A549 (cell line): ENCODE measurements at places on chromosomes 7 and 10.

DNA sequence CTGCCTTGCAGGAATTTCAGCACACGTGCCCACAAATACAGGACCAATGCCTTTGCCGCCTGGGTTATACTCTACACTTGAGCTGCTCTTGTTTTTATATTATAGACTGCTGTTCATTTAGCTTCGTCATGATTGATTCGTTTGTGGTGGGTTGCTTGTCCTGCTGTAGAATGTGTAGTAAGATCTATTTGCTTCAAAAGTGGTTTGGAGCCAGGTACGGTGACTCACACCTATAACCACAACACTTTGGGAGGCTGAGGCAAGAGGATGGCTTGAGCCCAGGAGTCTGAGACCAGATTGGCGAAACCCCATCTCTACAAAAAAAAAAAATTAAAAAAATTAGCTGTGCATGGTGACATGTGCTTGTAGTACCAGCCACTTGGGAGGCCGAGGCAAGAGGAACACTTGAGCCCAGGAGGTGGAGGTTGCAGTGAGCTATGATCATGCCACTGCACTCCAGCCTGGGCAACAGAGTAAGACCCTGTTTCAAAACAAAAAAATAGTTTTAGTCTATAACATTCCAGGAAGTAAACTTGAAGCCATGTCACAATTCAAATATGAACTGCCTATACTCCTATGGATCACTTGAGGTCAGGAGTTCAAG, 9.0 kb upstream of the RHBDD2 start:
- DNase-seq, result no peak

- DNase-seq, result no peak
Observed at GRCh38 chr7:7895004-7895650, 73.5 kb upstream of the GLCCI1 start.

GRCh38 chr10:3805201-3805790, 20.3 kb upstream of the KLF6 start:
- DNase-seq, result no peak

- DNase-seq, result no peak
Observed at GRCh38 chr7:29095631-29096445, 50.5 kb downstream of the CPVL start.

GRCh38 chr10:96073722-96074121, 30.3 kb downstream of the CCNJ start:
- peak; percentile 31 for DNase-seq

GRCh38 chr7:28145931-28146330, 34.7 kb downstream of the JAZF1 start:
- no peak for DNase-seq

DNA sequence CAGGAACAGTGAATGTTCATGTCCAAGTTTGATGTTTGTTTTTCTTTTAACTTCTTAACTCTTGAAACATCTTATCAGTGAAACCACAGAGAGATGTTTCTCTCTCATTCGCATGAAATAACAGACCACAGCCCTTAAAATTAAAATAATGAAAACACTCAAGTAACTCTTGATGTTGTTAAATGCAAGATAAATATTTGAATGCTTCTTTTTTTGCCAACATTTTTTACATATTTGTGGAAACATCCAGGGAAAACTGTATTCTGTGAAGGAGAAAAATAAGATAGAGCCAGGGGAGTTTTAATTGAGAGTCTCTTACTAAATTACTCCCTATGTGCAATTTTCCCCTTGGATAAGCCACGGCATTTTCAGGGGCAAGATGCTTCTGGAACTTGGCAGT, 361.8 kb upstream of the MGMT start:
- no peak for DNase-seq

GRCh38 chr7:101216001-101216859, 1.2 kb downstream of the PLOD3 start:
- no peak for DNase-seq

- DNase-seq, result peak; percentile 6
Observed at GRCh38 chr10:5811387-5811821, 1.8 kb downstream of the GDI2 start.

GRCh38 chr7:99944497-99945070, 15.2 kb upstream of the GJC3 start:
- DNase-seq, result no peak

DNA sequence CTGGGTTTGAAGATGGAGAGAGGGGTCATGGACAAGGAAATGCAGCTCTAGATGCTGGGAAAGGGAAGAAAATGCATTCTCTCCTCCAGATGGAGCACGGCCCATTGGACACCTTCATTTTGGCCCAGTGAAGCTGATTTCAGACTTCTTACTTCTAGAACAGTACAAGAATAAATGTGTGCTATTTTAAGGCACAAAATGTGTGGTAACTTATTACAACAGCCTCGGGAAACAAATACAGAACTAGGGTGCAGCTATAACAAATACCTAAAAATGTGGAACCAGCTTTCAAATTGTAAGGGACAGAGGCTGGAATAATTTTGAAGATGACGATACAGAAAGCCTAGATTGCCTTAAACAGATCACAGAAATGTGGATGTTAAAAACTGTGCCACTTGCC, 54.1 kb downstream of the CYTH3 start:
- DNase-seq, result no peak

DNA sequence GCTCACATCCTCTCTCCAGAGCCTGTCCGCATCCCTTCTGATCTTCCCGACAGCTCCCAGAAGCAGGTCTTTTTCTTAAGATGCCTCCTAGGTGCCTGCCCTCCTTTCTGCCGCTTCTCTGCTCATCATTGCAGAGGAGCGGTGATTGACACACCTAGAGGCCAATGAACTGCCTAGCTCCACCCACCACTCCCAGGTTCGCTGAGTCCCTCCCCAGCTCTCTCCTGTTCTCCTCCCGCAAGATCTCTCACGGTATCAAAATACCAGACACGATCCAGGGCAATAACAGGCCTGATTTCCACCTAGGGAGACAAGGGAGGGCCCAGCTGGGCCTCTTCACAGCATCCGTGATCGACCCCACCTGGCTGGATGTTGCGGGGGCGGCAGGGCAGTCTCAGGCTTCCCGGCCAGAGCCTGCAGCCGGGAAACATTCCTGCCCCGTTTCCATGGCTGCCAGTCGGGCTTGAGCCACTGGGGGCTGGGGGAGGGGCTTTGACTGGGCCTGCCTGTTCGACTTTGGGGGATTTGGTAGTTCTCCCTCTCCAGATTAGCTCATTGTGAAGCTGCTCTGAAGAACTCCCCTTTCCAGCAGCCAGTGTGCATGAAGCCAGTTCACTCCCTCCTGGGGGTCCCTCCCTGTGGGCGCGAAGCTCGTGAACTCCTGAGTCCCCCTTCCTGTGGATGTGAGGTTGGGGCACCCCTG, 373.5 kb downstream of the RPS24 start:
- DNase-seq, result peak; percentile 88

DNA sequence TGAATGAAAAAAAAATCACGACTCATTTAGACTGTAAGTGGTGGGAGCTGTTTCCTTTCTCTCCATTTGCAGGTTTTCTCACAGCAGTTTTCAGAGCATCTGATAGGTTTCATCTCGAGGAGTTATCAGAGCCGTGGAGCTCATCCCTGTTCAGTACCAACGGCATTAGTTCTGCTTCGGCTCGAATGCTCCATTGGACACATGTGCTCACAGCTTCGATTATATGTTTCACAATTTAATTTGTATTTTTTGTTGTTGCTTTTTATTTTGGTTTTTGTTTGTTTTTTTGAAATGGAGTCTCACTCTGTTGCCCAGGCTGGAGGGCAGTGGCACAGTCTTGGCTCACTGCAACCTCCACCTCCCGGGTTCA, 1.5 kb downstream of the SLC18A2 start:
- no peak for DNase-seq

DNA sequence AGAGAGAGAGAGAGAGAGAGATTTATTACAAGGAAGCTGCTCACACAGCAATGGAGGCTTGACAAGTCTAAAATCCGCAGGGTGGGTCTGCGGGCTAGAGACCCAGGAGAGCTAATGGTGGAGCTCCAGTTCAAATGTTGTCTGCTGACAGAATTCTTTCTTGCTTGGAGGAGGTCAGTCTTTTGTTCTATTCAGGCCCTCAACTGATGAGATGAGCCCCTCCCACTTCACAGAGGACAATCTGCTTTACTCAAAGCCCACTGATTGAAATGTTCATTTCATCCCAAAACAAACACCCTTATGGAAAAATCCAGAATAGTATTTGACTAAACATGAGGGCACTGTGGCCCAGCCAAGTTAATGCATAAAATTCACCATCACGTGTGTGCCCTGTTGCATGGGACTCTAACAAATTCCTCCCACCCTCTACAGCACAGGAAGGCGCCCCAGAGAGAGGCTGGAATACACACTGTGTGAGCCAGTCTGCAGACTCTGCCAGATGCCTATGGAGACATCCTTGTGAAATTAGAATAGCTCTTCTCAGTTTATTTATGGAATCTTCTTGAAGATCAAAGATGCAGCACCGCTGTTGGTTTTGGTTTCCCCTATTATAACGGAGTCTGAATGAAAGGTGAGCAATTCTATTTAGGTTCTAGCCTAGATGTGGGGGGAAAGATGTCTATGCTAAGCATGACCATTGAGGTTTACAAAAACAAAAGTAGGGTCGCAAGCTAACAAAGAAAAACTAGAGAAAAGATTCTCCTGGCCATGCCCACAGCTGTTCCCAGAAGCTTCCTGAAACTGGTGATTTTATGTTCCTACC, 123.0 kb upstream of the SFMBT2 start:
- no peak for DNase-seq

GRCh38 chr7:16450366-16450765, 15.2 kb downstream of the SOSTDC1 start:
- no peak for DNase-seq

- DNase-seq, result no peak
Observed at GRCh38 chr10:84117686-84118394, 21.5 kb upstream of the GHITM start.

DNA sequence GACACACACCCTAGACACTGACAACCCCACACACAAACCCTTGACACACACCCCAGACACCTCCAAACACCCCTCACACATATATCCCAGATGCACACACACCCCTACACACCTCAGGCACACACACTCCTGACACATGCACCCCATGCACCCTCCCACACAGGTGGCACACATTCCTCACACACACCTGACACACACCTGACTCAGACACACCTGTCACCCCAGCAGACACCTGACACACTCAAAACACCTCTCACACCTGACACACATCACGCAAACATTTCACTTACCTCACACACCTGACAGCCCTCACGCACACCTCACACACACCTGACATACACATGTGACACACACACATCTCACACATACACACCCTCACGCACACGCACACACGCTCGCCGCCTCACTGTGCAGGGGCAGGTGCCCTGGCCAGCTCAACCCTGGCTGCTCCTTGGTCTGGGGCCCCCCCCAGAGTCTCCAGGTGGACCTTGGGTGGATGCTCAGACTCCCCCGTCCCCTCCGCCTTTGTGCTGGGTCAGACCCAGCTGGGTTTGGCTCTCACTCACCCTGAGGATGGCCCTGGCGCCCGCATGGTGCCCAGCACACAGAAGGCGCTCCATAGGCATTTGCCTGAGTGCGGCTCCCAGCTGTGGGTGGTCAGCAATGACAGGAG, 3.1 kb upstream of the CALY start:
- DNase-seq, result no peak

DNA sequence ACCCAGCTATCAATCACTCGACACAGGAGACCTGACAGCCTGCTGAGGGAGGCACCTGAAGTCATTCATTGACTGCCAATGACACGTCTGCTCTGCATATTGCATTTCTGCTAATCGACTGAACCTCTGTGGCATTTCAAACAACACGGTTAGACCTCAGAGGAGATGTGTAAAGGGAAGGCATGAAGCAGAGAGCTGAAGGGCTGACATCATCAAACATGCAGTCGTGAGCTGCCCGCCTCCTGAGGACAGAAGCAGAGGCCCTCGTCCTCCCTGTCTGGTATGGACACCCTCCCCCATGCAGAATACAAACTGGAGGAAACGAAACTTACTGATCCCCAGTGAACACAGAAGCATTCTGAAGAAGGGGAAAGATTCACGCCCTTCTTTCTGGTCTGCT, 462.6 kb upstream of the MGMT start:
- DNase-seq, result no peak

DNA sequence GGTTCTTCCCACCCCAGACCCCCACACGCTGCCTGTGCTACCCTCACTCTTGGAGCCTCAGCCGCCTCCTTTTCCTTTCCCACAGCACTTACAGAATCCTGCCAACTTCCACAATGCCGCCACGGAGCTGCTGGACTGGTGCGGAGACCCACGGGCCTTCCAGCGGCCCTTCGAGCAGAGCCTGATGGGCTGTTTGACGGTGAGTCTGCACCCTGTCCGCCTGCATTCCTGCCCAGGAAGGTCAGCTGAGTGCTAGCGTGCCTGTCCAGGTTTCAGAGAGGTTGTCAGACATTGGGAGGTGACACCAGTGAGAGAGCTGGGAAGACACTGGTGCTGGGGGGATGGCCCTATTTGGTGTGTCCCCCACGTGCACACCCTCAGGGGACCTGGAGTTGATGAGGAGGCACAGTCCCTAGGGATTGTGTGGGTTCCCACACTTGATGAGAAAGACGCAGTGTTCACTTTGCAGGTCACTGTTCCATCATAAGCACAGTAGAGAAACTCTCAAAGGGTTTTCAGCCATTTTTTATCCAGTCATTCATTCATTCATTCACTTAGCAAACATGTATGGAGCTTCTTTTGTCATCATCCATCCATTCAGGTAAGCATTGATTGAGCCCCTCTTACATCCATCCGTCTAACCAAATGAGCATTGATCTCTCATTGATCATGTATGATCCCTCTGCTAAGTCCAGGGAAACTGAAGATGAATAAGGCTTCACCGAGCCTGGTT, 138.9 kb upstream of the PPIF start:
- DNase-seq, result no peak

DNA sequence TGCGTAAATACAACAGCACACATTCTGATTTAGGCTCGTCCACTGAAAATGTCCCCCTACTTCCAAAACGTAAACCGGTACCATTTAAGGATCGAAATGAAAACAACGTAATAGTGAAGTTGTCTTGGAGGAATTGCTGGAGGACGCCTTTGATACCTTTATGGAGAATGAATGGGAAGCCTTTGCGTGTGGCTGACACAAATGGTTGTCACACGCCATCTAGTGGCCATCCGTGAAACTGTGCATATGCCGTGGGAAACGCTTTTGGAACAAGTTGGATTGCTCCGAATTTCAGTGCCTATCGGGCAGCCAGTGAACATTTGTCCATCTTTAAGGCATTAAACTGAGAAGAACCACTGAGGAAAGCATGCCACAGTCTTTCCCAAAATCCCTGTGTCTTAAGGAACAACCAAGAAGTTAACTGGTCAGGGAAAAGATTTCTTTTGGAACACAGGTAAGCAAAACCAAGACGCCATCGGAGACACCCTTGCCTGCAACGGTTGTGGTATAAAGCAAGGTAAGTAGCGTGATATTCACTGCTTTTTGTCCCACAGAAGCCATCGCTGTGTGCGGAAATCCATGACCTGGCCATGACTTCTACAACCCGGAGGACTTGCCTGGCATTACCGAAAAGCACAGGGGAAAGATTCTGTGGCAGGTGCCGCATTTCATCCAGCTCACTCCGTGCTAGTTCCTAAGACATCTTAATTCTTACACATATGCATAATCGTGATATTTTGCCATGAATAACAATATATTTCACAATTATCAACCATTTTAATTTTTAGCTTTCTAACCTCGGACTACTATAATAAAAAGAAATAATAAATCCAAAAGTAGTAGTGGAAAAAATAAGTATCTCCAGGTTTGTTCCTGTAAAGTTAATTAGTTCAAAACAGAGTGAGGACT, 100.6 kb downstream of the FAM204A start:
- peak; percentile 78 for DNase-seq

- no peak for DNase-seq
Observed at GRCh38 chr10:69338547-69339450, 60.5 kb downstream of the HK1 start.
